ENCODE measurements at places on chromosomes 11 and 22. TPM values are rescaled to one million over a fixed set of nuclear protein-coding genes. Genes with fewer than 3 reads are reported as not detected.

GRCh38 chr11:123977731-123978347, at the start of gene OR10S1:
Gene OR10S1 (minus strand): TSS chr11:123977781. CDS start chr11:123977664, 117 bp downstream.
- DNase-seq, result no peak

GRCh38 chr11:33211580-33211979, 45.6 kb upstream of the HIPK3 start:
- no peak for DNase-seq

DNA sequence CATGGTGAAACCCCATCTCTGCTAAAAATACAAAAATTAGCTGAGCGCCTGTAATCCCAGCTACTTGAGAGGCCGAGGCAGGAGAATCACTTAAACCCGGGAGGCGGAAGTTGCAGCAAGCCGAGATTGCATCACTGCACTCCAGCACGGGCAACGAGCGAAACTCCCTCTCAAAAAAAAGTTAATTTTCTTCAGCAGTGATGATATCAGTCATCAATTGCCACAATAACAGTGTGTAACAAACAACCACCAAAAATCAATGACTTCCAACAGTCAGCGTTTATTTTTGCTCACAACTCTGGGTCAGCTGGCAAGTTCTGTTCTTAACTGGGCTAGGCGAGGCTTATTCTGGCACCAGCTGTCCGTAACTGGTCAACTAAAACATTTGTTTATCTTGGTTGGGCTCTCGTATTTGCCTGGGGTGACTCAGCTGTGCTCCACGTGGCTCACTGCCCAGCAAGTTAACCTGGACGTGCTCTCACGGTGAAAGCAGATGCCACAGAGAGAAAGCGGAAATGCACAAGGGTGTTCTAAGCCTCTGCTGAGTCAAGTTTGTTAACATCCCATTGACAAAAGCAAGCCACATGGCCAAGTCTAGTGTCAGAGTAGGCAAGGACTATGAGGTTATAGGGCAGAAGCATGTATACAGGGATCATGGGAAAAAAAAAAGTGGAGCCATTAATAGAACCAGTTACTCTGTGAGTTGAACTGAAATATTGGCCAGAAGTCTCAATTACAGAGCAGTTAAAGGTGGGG, 52.1 kb downstream of the LHFPL7 start:
- peak; percentile 97 for DNase-seq

The IL17REL gene
- polyA plus RNA-seq, result not detected

- no peak for DNase-seq
Measured at GRCh38 chr11:61872935-61873565, 18.3 kb downstream of the FADS3 start.

The SYT12 gene
- polyA plus RNA-seq, result not detected

The OR4C15 gene
- polyA plus RNA-seq, result not detected

The KDM4D gene
- 0.94 TPM for polyA plus RNA-seq

GRCh38 chr22:47093720-47094119, 331.3 kb downstream of the TBC1D22A start:
- DNase-seq, result no peak

- DNase-seq, result no peak
Measured at GRCh38 chr22:20574920-20575353, 67.5 kb downstream of the MED15 start.

- peak; percentile 19 for DNase-seq
Measured at GRCh38 chr11:122556605-122557004, 98.9 kb upstream of the UBASH3B start.

The YPEL4 gene
- 0.59 TPM for polyA plus RNA-seq

The ZNF143 gene
- polyA plus RNA-seq, result 22.8 TPM

The CBX7 gene
- 2.8 TPM for polyA plus RNA-seq

DNA sequence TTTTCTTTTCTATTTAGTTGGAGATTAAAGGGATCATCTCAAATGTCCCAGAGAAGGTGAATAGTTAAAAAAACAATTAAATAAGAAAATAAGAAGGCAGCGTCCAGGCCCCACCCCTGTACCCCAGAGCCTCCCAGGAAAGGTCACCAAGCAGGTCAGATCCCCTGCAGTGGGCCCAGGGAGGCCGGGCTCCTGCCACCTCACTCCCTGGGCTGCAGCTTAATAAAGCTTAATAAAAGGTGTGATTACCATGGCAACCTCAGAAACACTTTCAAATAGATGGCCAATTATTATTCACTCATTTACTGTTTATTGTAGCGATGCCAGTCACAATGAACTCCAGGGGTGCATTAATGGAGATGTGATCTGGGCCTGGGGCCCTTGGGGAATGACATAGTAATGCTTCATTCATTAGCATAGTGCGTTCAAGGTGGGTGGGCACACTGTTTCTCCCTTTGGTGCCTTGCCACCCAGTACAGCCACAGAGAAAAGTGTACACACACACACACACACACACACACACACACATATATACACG, 386.2 kb downstream of the CADM1 start:
- no peak for DNase-seq

The TRIM51 gene
- not detected for polyA plus RNA-seq

DNA sequence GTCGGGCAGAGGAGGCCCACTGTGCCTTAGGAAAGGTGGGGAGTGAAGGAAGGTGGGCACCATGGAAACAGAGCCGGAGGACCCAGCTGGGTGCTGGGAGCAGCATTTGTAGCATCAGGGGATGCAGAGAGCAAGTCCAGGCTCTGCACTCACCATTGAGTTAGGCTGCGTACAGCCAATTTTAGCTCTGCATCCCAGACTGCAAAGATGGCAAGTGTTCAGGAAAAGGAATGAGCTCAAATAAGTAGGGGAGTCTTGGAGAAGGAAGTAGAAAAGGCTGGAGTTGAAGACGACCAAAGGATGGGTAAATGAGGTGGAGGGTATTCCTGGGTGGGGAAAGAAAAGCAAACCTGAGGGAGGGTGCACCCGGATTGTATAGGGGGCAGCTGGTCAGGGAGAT, 31.6 kb upstream of the ETS1 start:
- DNase-seq, result no peak

The OR52A1 gene
- polyA plus RNA-seq, result not detected

The E2F8 gene
- polyA plus RNA-seq, result 0.94 TPM

DNA sequence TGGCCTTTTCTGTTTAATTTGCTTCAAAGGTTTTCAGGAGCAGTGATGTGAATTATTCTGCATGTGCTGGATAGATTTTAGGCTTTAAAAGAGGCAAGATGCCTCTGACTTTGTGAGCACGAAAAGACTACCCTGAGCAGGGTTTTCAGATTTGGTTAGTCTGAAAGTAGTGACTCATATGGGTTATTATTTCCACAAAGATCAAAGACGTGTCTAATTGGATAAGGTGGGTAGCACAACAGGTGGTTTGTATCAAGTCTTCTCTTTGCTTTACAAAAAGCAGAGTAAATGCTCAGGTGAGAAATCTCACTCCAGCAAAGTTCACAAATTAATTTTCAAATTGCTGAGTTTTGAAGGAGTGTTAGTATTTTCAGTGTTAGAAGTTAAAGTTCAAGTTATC, 37.6 kb upstream of the DBX1 start:
- no peak for DNase-seq

The OTOG gene
- polyA plus RNA-seq, result not detected

DNA sequence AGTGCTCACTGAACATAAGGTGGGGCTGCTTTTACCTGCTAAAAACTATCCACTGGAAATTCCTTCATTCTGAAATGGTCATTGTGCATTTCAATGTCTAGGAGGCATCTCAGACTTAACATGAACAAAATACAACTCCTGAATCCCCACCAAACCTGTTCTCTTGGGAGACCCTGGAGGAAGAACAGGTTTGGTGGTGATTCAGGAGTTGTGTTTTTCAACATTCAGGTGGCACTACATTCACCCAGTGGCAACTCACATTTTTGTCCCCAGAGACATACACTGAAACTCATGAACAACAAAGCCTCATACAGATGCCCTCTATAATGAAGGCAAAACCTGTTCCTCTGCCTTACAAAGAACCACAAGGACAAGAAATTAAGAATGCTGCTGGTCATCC, 64.3 kb upstream of the CYP2D6 start:
- no peak for DNase-seq

The TMPRSS6 gene
- not detected for polyA plus RNA-seq

The OR5F1 gene
- not detected for polyA plus RNA-seq

GRCh38 chr11:8723711-8724110, 41.1 kb downstream of the RPL27A start:
- DNase-seq, result no peak

- DNase-seq, result peak; percentile 58
Measured at GRCh38 chr11:79363256-79363655, 77.6 kb downstream of the TENM4 start.

GRCh38 chr11:119608781-119609180, 120.2 kb downstream of the NECTIN1 start:
- DNase-seq, result no peak

Data from fibroblast of lung (primary cell).